ENCODE measurements at places on chromosomes 1 and 21.

DNA sequence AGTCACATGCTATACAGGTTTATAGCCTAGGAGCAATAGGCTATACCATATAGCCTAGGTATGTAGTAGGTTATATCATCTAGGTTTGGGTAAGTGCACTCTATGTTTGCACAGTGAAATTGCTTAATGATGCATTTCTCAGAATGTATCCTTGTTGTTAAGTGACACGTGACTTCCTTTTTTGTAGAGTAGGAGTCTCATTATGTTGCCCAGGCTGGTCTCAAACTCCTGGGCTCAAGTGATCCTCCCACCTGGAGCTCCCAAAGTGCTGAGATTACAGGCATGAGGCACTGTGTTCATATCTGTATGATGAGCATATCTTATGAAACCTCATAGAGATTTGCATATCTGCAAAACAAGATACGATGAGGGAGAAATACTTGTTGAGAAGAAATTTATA lies 13.8 kb upstream of the ABCB10 start:
- DNase-seq, result no peak

DNA sequence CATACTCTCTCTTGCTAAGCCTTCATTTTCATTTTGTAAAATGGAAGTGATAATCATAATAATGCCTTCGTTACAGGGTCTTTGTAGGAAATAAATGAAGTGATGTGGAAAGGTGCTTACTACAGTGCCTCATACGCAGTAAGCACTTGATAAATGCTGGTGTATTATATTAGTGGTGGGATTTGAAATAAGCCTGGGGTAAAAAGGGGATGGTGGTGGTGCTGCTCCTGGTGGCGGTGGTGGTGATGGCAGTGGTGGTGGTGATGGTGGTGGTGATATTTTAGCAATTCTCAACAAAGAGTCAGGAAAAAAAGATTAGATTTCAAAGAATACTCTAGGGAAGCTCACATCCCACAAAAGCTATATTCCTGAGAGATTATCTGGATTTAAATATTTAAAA lies 35.5 kb upstream of the ATP1B1 start:
- DNase-seq, result no peak

GRCh38 chr1:78765489-78765888 lies 115.9 kb downstream of the IFI44 start:
- DNase-seq, result no peak

- no peak for DNase-seq
Observed at GRCh38 chr1:175136246-175136645, 56.3 kb downstream of the KIAA0040 start.

DNA sequence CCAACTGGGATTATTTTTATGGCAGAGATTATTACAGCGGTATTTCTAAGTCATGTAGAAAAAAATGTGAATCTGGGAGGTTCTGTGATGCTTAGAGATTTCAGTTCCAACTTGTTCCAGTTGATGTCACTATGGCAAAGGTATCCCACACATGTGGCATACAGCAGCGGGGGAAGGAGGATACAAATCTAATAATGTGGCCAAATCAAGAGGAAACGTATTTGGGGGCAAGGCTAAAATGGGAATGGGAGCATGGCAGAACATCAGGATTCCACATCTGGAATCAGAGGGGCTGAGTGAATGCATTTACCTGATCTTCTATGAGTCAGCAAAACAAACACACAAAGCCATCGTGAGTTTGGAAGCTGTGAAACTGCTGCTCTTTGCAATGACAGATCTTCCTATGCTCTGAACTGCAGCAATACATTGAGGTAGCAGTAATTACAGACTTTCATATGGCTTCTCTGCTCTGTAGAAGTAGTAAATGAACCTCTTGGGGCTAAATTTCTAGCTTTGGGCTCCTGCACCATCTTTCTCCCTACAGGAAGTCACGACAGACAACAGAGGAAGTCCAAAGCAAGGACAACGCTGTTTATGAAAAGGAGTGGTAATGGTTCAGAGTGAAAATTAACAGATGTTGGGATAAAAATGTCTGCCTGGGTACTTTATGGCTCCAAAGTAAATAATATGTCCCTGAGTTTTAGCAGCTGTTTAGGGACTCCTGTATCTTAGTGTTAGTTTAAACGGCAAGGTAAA lies 55.5 kb downstream of the GABPA start:
- no peak for DNase-seq

- no peak for DNase-seq
Observed at GRCh38 chr1:1540818-1541628, 599 bp upstream of the TMEM240 start.

DNA sequence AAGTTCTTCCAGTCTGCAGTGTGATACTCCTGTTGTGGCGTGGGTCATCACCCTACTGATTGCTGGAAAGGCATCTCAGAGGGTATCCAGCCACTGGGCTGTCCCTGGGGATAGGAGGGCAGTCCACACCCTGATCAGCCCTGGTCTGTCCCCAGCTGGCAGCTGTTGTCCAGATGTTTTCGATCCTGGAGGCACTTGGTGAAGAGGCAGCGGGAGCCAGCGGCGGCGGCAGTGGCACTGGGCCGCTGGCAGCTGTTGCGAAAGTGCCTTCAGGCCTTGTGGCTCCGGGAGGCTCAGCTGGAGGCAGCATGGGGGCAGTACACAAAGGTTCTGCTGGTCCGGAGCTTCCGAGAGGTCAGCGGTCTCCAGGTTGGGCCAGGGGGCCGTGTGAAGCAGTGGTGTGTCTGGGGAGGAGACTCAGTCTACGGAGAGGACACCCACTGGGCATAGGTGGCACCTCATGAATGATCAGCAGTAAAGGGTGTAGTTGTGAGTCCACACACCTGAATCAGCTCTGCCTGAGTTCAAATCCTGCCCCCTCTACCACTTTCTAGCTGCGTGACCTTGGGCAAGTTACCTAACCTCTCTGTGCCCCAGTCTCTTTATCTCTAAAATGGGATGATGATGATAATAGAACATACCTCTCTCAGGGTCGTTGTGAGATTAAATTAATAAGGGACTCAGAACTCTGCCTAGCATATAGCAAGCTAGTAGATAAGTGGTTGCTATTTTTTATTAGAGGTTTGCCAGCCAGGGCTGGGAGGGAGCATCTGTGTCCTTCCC lies 6.1 kb downstream of the C1orf167 start:
- no peak for DNase-seq

GRCh38 chr1:184629266-184629665 lies 125.4 kb downstream of the EDEM3 start:
- DNase-seq, result no peak

DNA sequence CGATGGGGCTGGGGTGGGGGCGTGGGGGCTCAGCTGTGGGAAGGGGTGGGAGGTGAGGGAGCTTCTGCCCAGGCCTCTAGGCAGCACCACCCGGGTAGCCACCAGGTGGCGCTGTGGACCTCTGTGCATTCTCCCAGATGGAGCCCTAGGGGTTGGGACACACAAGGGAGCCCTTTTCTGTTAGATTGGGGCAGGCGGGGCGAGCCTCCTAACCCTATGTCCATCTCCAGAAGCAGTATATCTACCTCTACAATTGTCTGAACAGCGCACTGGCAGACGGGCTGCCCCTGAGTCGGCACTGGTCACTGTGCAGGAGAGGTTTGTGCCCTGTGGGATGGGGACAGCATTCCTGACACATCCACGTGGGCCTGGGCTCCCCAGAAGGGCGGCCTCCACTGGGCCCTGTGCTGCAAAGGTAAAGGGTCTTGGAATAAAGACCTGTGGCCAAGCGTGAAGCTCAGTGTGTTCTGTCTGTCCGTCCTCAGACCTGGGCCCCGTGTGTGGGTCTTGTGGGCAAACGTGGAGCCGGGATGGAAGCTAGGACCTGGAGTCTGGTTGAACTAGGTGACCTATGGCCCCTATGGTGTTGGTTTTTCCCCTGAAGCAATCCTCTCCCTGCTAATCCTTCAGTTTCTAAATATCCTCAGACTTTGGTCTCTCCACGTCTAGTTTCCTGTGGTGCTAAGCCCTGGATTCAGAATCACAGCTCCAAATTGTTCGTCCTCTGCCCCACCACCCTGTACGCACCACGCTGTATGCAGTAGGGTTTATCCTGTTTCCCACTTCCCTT lies 4.4 kb upstream of the LGR6 start:
- DNase-seq, result peak; percentile 25

DNA sequence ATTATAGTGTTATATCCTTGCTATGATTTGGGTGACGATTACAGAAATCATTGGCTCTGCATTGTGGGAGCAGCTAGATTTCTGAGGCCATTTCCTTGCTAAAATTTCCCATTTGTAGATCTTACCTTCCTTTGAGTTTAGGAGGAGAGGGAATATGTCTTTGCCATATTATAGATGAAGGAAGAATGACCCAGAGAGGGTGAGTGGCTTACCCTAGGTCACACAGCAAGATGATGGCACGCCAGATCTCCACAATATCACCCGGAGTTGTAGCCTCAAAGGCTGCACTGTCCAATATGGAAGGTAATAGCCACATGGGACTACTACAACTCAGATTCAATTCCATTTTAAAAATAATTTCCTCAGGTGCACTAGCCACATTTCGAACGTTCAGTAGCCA lies 10.3 kb downstream of the CNTN2 start:
- no peak for DNase-seq

GRCh38 chr1:161274874-161275273 lies 16.3 kb downstream of the PCP4L1 start:
- DNase-seq, result no peak

GRCh38 chr21:46454634-46455390 lies 3.9 kb upstream of the DIP2A start:
- DNase-seq, result no peak

GRCh38 chr1:95033843-95034242 lies 38.9 kb downstream of the ALG14 start:
- DNase-seq, result no peak

DNA sequence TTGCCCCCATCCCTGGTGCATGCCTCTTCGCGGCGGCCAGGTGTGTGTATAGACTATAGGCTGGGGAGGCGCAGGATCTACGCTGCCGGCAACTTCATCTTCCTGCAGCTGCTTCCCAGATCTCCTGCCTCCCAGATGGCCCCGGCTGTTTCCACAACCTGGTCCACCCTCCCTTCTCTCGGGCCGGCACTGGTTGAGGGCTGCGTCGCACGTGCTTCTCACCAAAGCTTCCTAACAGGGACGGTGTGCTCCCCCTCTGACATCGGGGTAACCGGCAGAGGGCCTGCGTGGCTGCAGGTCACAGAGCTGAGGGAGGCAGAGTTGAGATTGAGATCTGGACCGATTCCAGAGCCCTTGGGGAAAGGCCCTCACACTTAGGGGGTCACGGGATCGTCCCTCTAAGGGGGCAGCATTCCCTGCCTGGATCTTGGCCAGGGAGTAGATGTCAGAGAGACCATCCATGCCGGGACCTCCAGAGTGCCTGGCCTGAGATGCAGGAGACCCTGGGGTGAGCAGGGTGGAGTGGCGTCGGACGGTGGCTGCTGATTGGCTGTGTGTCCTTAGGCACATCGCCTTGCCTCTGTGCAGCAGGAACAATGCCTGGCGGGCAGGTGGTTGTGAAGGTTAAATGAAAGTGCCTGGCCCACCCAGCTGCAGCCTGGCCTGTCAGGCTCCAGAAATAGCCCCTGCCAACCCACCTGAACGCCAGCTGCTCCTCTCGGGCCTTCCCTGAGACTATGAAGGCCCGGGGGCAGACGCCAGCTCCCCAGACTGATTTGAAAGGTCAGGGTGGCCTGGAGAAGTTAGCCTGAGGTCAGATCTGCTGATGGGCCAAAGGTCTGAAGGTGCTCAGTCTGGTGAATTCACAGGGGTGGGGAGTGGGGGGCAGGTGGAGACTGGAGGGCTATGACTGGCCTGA lies 6.1 kb upstream of the MASP2 start:
- no peak for DNase-seq

- DNase-seq, result no peak
Observed at GRCh38 chr1:28899267-28899666, 15.1 kb upstream of the EPB41 start.

- DNase-seq, result no peak
Observed at GRCh38 chr1:42379794-42380585, 602 bp upstream of the RIMKLA start.
